ENCODE measurements at places on chromosomes 1 and 21.

DNA sequence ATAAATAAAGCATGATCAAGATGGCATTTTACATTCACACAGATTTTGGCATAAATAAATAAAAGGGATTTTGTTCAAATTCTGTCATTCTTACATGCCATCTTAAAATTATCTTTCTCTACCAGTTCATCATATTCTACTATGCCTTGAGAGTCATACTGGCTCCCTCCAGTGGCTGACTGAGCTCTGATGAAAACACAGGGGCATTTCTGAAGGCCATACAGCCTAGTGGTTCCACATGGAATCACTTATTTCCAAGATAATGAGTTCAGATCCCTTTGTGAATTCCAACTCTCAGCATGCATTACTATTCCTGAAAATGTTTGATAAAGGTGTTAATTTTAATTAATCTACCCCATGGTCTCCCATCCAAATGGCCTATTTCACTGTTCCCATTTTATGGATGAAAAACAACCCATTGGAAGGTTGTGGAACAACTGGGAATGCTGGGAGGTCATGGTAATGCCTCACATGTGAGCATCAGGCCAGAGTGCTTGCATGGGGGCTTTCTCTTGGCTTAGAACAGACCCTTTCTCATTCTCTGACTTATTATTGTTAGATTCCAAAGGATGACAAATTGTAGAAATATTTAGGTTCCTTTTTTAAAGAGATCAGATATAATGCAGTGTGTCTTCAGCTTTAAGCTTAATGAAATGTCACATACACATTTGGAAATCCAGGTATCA is 622.4 kb upstream of the PKN2 start:
- no peak for DNase-seq

DNA sequence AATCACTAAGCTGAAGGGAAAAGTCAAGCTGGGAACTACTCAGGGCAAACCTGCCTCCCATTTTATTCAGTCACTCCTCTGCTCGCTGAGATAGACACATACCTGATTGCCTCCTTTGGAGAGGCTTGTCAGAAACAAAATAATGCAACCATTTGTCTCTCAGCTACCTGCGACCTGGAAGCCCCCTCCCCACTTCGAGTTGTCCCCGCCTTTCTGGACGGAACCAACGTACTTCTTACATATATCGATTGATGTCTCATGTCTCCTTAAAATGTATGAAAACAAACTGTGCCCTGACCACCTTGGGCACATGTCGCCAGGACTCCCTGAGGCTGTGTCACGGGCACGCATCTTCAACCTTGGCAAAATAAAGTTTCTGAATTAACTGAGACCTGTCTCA is 21.5 kb upstream of the HPDL start:
- DNase-seq = no peak

DNA sequence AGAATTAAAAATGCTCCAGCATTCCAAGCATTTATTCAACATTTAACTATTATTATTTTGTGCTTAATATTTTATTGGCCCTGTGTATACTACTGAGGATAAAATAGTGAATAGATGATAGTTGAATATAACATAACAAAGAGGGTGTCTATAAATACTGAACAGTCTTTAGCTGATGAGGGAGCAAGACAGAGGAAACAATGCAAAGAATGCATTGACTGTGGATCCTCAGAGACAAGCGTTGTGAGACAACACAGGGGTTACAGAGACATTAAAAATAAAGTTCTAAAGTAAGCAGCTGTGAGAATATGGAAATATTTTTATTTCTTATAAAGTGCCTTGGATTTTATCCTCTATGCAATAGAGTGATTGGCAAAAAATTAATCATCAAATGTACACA is 1133.1 kb downstream of the PLA2G4A start:
- DNase-seq = no peak

DNA sequence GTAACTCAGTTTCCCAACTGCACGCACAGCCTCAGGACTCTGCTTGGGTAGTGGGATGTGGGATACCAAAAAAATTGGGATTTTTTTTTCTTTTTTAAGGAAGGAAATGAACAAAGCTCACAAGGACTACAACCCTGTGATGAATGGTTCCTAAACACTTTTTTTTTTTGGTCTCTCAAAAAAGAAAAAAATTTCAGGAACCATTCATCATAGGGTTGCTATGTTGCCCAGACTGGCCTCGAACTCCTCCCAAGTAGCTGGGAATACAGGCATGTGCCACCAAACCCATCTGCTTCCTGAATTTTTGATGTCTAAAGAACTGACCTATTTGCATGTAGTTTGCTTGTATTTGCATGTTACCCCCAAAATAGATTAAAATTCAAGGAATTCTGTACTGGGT is 6.8 kb downstream of the MINDY1 start:
- DNase-seq = no peak

DNA sequence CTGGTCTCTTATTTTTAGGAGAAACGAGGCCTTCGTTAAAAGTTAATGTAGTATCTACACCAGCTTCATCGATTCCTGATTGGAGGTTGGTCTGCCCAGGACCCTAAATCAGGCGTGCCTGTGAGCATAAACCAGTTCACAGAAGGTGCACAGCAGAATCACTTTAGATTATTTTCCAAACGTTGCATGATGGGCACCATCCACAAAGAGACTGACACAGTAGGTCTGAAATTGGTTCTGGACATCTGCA is 256 bp upstream of the TARBP1 start:
- no peak for DNase-seq
